Stimulated activated CD8-positive, alpha-beta memory T cell treated with anti-CD3 and anti-CD28 coated beads, Interleukin-4, amount 100 ng/mL, for 48 hours (primary cell): ENCODE measurements at places on chromosomes 12 and 14.

DNA sequence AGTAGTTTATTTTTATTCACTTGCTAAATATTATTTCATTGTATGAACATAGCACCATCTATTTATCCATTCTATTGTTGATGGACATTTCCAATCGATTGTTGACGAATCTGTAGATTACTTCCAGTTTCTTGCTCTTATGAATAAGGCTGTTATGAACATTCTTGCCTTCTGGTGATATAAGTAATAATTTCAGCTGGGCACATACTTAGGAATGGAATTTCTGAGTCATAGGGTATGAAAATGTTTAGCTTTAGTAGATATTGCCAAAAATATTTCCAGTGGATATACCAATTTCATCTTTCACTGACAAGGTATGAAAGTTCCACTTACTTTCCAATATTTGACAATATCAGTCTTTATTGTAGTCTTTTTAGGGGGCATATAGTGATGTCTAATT is 468.5 kb downstream of the ETNK1 start:
- DNase-seq, result no peak

GRCh38 chr14:70152704-70153103 is 36.0 kb downstream of the SLC8A3 start:
- DNase-seq, result no peak

GRCh38 chr12:72618764-72619163 is 346.6 kb downstream of the TRHDE start:
- no peak for DNase-seq

- no peak for DNase-seq
Observed at GRCh38 chr14:60226298-60226697, 22.7 kb upstream of the PPM1A start.

- no peak for DNase-seq
Observed at GRCh38 chr12:102512523-102512922, 32.2 kb upstream of the IGF1 start.

GRCh38 chr12:128449146-128449894 is 182.3 kb downstream of the TMEM132C start:
- no peak for DNase-seq
